IMR-90 (cell line): ENCODE measurements at places on chromosomes 4 and X.

GRCh38 chr4:80294206-80294605, 27.7 kb downstream of the FGF5 start:
- DNase-seq, result no peak

DNA sequence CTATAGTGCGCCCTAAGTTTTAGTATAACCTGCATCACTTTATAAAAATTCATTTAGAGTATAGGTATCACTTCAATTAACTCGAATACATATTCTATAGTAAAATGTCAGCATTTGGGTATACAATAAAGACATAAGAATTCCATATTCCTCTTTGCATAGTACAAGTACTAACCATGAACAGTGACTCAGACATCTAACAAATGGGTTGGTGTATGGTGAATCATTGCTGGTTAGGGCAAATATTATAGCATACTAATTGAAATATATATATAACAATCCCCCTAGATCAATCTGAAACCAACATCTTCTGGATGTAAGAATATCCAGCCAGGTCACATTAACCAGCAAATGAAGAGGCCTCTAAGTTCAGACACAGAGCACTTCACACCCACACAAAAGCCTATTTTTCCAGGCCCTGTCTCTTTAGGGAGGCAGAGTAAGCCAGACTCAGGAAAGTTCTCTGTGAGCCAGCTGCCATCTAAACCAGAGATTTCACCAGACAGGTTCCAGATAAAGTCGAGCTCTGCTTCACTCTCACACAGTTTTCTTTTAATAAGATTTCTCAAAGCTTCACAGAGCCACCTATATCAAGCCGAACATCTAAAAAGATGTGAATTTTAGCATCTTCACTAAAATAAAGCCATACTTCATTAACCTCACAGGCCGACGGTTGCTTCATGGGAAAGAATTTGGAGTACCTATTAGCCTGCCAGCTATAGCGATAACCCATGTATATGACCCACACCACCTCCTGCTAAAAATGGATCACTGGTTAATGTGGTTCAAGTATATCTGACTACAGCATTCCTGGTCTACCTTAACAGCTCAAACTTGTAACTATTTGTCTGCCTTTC, 200.0 kb upstream of the FTHL17 start:
- peak; percentile 36 for DNase-seq

- no peak for DNase-seq
These were observed 381.7 kb upstream of the FGF13 start for GRCh38 chrX:139093201-139093600.

DNA sequence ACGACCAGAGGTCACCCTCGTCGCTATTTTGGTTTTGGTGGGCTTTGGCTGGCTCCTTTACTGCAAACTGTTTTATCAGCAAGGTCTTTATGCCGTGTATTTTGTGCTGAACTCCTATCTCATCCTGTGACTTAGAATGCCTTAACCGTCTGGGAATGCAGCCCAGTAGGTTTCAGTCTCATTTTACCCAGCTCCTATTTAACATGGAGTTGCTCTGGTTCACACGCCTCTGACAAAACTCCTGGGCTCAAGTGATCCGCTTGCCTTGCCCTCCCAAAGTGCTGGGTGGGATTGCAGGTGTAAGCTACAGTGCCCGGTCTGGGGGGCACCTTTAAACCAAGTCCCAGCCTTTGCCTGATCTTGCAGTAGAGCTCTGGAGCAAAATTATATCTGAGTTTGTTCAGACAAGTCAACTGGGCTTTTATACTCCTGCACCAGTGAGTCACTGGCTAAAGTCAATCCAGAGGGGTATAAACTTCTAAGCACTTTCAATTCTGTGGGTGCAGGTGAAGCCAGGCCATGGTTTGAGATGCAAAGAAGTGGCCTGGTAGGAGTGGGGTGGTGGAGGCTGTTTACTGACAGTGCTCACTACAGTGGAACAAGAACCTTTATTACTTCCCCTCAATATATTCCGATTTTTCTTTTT, 50.2 kb downstream of the MGST2 start:
- peak; percentile 30 for DNase-seq

- DNase-seq, result peak; percentile 40
These were observed 802.0 kb downstream of the RPA4 start for GRCh38 chrX:97685753-97686152.

- peak; percentile 57 for DNase-seq
These were observed 69.5 kb downstream of the PDE5A start for GRCh38 chr4:119559044-119559647.

- no peak for DNase-seq
These were observed 104.9 kb downstream of the RASGEF1B start for GRCh38 chr4:81366779-81367178.

GRCh38 chr4:143407888-143408287, 71.2 kb downstream of the GAB1 start:
- DNase-seq, result no peak

DNA sequence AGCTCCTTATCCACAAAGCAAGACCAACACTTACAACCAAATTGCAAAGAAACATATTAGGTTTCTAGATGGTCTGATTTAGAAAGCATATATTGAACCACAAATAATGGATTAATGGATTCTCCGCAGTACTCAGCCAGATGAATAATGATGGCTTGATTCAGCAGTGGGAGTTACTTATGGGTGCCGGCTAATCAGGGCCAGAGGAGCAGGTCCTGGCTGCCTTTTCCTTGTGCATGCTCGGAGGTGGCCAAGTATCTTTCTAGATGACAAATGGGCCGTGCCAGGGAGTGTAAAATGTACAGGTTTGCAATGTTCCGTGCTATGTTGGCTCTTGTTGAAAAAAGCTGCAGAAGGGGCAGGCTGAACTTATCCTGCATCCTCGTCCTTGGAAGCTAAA, 70.2 kb downstream of the VCX3A start:
- no peak for DNase-seq

GRCh38 chr4:169675825-169676224, 55.4 kb downstream of the CLCN3 start:
- no peak for DNase-seq

GRCh38 chr4:1192493-1193205, 20.3 kb upstream of the SPON2 start:
- no peak for DNase-seq

DNA sequence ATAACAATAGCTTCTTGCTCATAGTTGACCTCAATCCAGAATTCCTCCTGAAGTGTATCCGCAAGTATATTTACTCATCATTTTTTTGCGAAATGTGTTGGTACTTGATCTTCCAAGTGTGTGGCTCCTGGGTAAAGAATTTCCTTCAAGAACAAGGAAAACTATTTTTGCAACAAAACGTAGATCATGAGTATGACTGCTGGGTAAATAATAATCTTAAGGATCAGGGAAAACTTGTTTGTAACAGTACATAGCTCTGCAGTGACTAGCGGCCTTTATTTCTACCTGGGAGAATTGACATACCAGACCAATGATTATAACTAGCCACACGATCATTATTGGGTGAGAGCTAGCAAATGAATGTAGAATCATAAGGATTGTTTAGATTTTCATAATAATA, 1311.7 kb downstream of the ARAP2 start:
- DNase-seq, result no peak

- DNase-seq, result peak; percentile 64
These were observed 23.7 kb upstream of the TENM3 start for GRCh38 chr4:182219411-182220056.

GRCh38 chrX:23787745-23788118, 4.8 kb downstream of the SAT1 start:
- no peak for DNase-seq

DNA sequence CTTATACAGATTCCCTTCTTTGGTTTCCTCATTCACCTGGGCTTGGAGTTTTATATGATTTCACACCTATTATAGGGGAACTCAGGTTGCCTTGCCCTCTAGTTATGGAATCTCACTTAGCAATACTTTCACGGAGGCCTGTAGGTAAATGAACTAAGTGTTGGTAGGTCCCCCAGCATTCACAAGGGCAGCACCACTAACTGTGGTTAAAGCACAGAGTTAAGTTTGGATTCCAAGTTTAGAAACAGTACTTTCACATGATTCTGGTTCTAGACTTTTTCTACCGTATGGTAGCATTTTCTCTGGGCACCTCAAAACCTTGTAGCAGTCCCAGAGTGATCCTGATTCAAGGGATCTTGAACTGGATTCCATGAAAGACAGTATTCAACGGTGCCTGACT, 46.4 kb downstream of the SH2D1A start:
- DNase-seq, result no peak

- no peak for DNase-seq
These were observed 346.7 kb upstream of the TACR3 start for GRCh38 chr4:104066533-104066932.

GRCh38 chrX:123322536-123322935, 138.5 kb downstream of the GRIA3 start:
- DNase-seq, result no peak
